Left hindlimb (tissue), 1 donor: ENCODE measurements at places on chromosomes 2 and 18.

DNA sequence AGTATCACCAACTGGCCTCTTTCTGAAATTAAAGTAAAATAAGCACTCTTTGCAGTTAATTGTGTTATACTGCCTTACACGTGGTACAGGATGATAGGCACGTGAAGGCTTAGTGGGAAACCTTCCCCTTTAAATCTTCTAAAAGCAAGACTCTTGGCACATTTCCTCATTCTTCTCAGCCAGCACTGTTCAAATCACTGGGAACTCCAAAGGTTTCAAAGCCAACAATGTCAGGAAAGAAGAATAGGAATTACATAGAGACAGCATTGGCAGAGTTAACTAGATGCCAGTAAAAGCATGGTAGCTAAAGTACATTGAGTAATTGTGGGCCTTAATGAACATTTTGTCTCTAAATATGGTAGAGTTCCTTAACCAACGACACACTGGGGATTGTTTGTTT, 96.4 kb downstream of the DTNA start:
- DNase-seq, result no peak

DNA sequence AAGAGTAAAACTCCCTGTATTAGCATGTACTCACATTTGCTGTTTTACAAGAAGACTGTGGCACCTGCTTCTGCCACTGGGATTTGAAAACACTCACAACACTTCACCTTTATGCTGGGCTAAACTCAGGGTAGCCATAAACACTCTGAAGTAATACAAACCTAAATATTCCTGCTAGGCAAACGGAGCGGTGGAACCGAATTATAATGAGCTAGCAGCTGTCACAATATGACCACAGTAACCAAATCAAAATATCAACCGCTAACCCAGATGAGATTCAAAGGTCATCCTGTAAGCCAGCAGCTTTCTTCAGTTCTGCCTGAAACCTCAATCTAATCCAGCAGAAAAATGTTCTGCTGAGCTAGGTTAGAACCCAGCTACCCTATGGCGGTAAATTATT, 132.1 kb downstream of the TCF4 start:
- DNase-seq, result no peak

GRCh38 chr2:100235581-100235980, 86.7 kb downstream of the LONRF2 start:
- no peak for DNase-seq

DNA sequence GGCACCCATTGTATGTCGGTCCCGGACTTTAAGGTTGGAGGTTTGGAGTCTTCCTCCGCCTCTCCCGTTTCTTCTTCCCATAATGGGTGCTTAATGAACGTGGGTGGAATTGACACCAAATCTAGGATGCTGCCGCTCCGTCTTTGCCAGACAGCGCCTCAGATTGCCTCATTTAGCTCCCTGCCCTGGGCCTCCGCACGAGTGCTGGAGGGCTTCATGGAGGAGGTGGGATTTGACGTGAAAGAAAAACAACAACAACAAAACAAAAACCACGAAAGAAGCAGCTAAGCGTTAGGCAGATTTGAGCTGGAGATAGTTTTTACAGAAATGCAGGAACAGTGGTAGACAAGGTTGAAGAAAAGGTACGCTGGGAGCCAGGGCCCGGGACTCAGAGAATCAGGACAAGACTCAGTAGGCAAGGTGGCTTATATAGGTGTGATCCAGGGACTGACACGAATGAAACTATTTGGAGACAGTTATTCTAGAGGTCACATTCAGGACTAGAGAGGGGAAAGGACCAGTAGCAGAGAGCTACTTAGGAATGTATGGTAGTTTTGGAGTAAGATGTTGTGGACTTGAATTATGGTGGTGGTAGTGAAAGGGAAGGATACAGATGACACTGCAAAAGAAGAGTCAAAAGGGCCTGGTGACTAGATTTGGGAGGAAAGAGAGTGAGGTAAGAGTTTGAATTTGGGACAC, 605 bp downstream of the ZNF2 start:
- no peak for DNase-seq

- no peak for DNase-seq
These were observed 14.7 kb downstream of the GRB14 start for GRCh38 chr2:164606557-164606956.

DNA sequence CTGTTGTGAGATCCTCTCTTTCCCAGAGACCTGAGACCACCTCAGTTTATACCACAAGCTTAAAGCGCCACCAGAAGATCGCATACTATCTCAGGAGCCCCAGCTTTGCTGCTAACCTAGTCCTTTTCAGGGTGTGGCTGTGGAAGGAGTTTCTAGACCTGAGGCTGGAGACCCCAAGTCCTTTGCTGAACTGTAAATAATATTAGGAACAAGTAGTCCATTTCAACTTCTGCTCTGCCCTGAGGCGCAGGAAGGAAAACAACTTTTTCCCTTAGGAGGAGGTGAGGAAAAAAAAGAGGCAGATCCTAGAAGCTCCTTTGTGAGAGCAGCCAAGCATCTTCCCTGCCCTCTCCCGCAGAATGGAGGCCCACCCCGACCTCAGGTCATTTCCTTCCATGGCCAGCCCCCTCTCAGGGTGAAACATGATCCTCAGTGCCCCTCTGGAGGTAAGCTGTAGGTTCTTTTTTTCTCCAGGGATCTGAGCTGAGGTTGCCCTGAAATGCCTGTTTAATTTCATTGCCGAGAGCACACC, 122.8 kb upstream of the LGALSL start:
- DNase-seq, result no peak

DNA sequence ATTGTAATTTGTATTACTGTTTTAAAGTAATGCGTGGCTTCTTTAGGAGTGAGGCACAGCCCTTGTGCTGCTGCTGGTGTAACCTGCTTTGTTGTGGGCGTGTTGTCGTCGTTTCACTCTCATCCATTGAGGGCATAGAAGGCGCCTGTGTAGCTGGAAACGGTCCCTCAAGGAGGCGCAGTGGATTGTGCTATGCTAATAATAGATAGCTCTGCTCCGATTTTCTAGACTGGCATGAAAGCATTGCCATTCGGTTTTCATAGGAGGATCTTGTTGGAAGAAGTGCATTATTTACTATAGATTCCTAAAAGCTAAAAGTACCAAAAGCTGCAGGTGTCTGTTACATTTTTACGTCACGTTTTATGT, 17.9 kb downstream of the RAB12 start:
- DNase-seq, result no peak

GRCh38 chr2:74010087-74010541, 25.4 kb downstream of the TET3 start:
- DNase-seq, result peak; percentile 73

GRCh38 chr2:53230691-53231090, 536.9 kb upstream of the CHAC2 start:
- no peak for DNase-seq

- no peak for DNase-seq
These were observed 132.0 kb downstream of the INHBB start for GRCh38 chr2:120477831-120478481.

DNA sequence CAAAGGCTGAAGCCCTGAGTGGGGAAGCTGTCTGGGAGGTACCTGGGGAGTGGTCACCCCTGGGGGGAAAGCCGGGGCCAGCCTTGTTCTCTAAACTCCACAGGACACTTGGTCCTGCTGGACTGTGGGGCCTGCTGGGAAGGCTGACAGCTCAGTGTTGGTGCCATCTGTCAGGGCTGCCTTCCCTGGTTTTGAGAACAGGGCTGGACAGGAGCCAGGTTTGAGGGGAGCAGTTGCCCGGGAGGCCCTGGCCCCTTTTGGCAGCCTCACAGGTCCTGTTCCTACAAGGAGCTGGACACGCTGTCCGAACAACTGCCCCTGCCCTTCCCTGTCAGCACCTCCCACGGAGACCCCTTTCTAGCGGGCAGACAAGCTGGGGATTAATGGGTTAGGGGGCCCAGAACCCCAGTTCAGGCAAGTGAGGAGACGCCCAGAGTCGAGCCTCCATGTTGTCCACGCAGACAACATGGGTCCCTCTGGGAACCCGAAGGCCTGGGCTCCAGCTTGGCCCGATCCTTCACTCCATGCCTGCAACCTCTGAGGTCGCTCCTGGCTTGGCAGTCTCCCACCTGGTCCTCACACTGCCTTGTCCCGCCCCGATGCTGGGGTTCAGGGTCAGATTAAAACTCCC, 40.8 kb downstream of the ATOH8 start:
- peak; percentile 66 for DNase-seq

DNA sequence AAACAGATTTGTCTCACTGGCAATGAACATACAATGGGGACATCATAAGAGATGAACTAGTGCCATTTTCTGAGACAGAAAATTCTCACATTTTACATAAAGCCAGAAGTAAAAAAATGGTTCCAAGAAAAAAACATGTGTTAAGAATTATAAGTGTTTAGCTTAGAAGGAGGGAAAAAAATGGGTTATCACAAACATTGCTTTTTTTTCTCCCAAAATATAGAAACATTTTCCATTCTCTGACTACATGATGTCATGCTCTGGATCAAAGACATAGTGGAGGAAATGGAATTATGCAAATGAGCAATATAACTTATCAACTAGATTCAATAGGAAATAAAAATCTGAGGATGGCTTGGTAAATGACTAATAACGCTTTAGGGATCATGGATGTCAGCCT, 49.8 kb downstream of the SPATS2L start:
- no peak for DNase-seq

DNA sequence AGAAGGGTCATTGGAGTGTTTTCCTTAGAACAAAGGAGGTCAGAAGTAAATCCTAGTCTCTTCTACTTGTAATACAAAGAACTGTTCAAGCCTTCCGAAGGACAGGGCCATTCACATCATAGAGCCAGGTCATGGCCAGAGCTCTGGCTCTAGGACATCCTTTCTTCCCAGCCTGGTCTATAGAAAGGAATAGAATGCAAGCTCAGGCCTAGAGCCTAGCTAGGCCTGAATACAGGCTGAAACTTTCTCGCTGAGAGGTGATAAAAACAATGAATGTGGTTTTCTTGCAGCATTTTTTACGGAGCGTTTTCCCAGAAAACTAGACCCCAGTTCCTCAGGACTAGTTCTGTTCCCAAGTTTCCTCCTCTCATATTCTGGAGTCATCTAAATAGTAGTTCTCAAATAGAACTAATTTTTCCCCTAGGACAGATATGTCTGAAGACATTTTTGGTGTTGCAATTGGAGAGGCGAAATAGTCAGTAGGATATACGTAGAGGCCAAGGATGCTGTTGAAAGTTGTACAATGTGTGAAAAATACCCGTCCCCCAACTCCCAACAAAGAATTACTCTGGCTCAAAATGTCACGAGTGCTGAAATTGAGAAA, 6.8 kb downstream of the UGT1A6 start:
- DNase-seq, result no peak

GRCh38 chr2:45332567-45332966, 278.5 kb downstream of the SRBD1 start:
- DNase-seq, result no peak

DNA sequence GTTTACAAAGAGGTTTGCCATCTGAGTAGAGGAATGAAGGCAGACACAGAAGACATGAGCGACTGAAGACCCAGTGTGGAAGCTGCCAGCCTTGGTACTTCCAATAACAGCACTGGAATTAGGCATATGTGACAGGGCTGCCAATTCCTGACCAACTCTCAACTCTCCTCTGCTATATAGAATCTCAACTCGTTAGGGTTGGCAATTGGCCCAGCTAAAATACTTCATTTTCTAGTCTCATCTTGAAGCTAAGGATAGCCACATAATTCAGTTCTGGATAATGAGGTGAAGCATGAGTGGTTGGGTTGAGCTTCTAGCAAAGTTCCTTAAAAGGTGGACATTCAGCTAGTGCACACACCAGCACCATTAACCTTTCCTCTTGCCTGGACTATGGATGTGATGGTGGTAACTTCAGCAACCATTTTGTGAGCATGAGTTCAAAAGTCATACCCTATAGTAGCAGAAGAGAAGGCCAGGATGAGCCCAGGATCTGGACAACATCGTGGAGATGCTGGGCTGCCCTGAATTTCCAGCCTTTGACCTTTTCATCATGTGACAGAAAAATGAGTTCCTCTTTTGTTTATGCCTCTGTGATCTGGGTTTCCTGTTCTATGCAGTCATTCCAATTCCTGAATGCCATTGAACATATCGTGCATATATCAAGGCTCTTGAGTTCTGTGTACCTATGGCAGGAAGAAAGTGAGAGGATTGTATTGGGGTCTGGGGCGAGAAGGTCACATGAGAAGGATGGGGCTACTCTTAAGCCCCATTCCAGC, 68.1 kb upstream of the HAAO start:
- DNase-seq, result no peak

DNA sequence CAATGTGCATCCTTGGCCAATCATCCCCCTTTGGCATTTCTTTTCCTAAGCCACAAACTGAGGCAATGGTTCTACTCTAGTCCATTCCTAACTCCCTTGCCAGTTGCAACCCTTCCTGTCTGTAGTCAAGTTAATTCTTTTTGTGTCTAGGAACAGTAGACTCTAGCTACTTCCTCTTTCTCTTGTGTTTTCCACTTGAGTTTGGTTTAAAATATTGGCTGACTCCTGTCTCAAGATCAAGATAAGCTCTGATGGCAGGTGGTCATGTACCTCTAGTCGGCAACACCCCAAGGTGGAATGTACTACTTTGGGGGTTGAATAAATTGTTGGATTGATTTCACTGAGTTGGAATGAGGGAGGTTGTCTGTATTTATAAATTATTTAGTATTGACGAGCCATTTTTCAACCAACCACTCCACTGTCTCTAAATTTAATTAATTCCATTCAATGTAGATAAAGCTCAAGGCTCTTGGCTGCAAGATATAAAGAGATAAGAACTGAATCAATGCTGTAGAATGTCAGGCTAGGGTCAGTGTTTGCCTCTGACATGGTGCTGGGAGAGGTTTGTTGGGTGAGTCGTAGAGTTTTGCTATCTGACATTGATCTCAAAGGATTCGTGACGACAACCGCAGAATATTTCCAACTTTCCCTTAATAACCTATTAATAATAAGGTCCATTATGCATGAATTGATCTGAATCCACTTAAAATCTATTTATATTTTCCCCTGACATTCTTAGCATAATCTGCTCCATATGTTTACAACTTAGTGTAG, 188.7 kb upstream of the APCDD1 start:
- DNase-seq, result no peak

DNA sequence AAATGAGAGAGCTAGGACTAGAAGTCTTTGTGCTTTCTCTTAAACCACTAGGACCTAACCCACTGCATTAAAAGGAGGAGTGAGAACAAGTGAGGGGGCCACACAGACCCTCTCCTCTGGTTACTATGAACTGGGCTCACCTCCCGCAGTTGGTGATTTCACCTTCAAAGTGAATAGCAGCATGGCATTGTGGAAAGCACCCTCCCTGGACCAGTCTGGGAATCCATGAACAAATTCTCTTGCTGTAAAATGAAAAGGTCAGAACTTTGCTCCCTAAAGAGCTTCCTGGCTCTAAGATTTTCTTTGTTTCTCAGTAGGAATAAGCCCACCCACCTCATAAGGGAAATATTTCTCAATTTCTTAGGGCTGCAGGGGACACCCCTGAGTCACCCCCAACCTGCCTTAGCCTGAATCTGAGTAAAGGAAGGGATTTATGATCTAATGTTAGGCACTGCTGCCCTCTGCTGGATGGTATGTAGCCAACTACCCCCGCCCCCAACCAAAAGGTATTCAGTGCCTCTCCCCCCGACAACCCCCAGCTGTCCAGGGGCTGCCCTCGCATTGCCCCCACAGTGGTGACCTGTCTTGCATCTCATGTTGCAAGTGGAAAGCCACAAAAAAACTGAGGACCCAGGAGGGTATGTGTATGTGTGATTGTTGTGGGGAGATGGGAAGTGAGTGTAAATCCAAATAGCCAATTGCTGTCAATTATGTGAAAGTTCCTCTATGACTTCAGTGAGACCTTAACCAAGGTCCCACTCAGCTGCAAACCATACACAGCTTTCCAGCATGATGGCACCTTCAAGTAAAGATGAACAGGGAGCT, 230.9 kb upstream of the SLC14A2 start:
- peak; percentile 75 for DNase-seq

- DNase-seq, result peak; percentile 78
These were observed 30.7 kb upstream of the MLPH start for GRCh38 chr2:237456200-237456843.

- no peak for DNase-seq
These were observed 42.1 kb downstream of the IMPA2 start for GRCh38 chr18:12023375-12023774.
